ENCODE measurements at places on chromosomes 4 and X. TPM values are rescaled to one million over a fixed set of nuclear protein-coding genes. Genes with fewer than 3 reads are reported as not detected.

DNA sequence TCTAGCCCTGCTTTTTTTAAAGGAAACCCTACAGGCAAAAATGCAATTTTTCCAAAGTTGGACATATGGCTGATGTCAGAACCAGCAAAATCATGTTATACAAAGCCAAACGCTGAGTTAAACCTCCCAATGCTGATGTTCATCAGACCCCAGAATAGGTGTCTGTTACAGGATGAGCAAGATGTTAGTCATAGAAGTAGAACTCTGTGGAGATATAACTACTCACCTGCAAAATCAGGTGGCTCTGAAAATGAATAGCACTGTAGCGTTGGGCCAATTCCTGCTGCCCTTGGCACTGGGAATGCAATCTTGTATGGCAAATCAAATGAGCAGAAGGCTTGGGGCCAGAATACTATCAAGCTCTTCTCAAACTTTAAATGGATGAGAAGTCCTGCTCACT, 634.1 kb downstream of the RPA4 start:
- DNase-seq: no peak
- H3K4me3 ChIP-seq: no peak overlapping the region
- H3K27me3 ChIP-seq: peaks cover 3% of the 10 kb centered on the region
- no peaks in the 10 kb centered on the region for H3K4me1 ChIP-seq

DNA sequence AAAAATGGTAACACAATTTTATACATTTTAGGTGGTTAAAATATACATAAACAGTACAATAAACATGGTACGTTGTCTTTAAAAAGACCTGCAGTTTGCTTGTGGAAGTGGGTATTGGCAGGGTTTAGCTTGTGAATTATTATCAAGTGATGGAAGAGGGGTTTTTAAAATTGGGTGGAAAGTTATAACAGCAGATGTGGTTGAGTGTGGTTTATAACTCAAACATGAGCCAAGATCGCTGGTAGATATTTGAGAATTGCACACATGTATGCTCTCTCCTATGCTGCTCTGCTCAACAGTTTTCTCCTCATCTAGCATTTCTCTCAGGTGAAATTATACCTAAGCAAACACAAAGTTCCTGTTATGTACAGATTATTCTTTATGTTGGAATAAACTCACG, 14.0 kb downstream of the EPGN start:
- H3K4me3 ChIP-seq: no peak overlapping the region
- DNase-seq: no peak
- no peaks in the 10 kb centered on the region for H3K36me3 ChIP-seq
- H3K27ac ChIP-seq: no peak overlapping the region
- no peaks in the 10 kb centered on the region for H3K4me1 ChIP-seq

DNA sequence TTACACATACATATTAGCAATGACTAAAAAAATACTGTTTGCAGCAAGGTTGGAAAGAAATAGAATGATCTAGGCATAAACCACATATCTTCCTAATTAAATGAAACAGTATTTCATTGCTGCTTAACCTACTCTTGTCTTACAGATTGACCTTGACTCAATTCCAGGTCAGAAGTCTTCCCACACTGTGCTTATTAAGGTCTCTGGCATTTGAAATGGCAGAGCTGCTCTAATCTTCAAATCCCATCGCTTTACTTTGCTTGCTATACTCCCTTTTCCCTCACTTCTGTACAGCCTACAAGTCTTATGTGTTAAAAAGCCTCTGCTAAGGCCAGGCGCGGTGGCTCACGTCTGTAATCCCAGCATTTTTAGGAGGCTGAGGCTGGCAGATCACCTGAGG, 424.5 kb downstream of the RPA4 start:
- no peaks in the 10 kb centered on the region for H3K27me3 ChIP-seq
- H3K36me3 ChIP-seq: no peaks in the 10 kb centered on the region
- no peak overlapping the region for H3K4me3 ChIP-seq
- H3K27ac ChIP-seq: no peak overlapping the region

GRCh38 chr4:112201915-112202505, 29.6 kb upstream of the AP1AR start:
- no peaks in the 10 kb centered on the region for H3K27me3 ChIP-seq
- H3K4me1 ChIP-seq: no peaks in the 10 kb centered on the region
- DNase-seq: no peak

DNA sequence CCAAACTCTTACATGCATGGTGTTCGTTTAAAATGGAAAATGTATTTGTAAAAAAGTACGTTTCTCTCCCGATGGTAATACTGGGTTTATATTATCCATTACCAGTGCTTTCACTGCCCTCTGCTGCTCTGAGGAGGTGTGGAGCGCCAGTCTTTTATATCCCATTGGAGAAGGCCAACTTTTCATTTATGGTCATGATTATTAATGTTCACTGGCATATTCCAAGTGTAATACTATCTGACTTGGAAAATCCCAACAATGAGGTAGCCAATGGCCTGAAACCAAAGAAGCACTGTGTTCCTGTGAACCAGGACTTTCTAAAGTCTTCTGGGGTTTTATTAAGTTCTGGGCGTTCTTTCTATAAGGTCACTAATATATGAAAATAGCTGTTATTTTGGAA, 80.7 kb downstream of the SYNPO2 start:
- no peak overlapping the region for H3K4me3 ChIP-seq
- no peak overlapping the region for H3K27ac ChIP-seq
- no peaks in the 10 kb centered on the region for H3K27me3 ChIP-seq
- no peaks in the 10 kb centered on the region for H3K36me3 ChIP-seq

- no peaks in the 10 kb centered on the region for H3K36me3 ChIP-seq
- H3K4me3 ChIP-seq: no peak overlapping the region
- H3K27me3 ChIP-seq: no peaks in the 10 kb centered on the region
- H3K27ac ChIP-seq: no peak overlapping the region
- H3K4me1 ChIP-seq: no peaks in the 10 kb centered on the region
These were observed 725.4 kb upstream of the INTU start for GRCh38 chr4:126907389-126907788.

GRCh38 chr4:132488555-132488954, 660.5 kb upstream of the PCDH10 start:
- no peaks in the 10 kb centered on the region for H3K36me3 ChIP-seq
- H3K27ac ChIP-seq: no peak overlapping the region
- H3K27me3 ChIP-seq: no peaks in the 10 kb centered on the region
- no peaks in the 10 kb centered on the region for H3K4me1 ChIP-seq
- no peak overlapping the region for H3K4me3 ChIP-seq

GRCh38 chrX:23789386-23790154, 6.6 kb downstream of the SAT1 start:
- H3K4me3 ChIP-seq: no peak overlapping the region
- H3K36me3 ChIP-seq: no peaks in the 10 kb centered on the region
- no peaks in the 10 kb centered on the region for H3K4me1 ChIP-seq
- DNase-seq: no peak
- peaks cover 10% of the 10 kb centered on the region for H3K27me3 ChIP-seq

- H3K36me3 ChIP-seq: peaks cover 10% of the 10 kb centered on the region
- no peak overlapping the region for H3K4me3 ChIP-seq
- no peaks in the 10 kb centered on the region for H3K4me1 ChIP-seq
- DNase-seq: no peak
These were observed 60.4 kb downstream of the CD40LG start for GRCh38 chrX:136708348-136708747.

GRCh38 chr4:138749303-138749702, 266.3 kb upstream of the NOCT start:
- no peak overlapping the region for H3K4me3 ChIP-seq
- H3K36me3 ChIP-seq: no peaks in the 10 kb centered on the region
- H3K27ac ChIP-seq: no peak overlapping the region
- DNase-seq: no peak

DNA sequence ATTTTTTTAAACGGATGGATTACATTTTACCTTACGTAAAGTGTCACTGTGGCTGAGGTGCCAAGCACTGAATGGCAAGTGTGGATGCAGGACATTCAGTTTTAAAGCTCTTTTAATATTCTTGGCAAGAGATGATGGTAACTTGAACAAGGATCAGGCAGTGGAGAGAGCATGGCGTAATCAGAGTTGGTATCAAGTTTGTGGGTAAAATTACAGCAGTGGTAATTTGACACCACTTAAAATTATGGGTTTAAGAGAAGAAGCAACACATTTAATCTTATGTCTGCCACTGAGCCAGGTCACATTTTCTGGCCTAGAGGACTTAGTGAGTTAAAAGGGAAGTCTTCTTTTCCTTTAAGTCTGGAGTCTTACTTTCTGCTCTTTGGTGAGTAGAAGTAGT, 100.5 kb downstream of the NAA11 start:
- peak; percentile 10 for DNase-seq
- no peak overlapping the region for H3K27ac ChIP-seq
- H3K27me3 ChIP-seq: no peaks in the 10 kb centered on the region
- no peaks in the 10 kb centered on the region for H3K4me1 ChIP-seq

- no peaks in the 10 kb centered on the region for H3K27me3 ChIP-seq
- DNase-seq: peak; percentile 61
- no peak overlapping the region for H3K27ac ChIP-seq
- H3K4me3 ChIP-seq: no peak overlapping the region
These were observed 133.6 kb upstream of the GIMD1 start for GRCh38 chr4:106502106-106502699.

DNA sequence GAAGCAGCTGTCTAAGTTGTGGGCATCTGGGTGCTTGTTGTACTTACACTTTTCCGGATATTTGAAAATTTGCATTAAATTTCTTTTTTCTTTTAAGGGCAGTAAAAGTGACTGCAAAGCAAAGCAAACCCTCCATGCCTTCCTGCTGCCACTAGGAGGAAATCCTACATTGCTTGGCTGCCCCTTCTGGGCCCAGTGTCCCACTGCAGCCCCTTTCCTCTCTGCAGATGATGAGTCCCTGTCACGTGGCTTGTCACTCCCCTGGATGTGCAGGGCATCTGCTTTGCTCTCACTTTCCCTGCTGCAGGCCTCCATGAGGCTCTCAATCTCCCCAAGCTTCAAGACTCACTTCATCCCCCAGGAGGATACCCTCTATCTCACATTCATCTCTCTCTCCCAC, 12.7 kb downstream of the TSR2 start:
- no peak overlapping the region for H3K4me3 ChIP-seq
- DNase-seq: peak; percentile 16
- no peaks in the 10 kb centered on the region for H3K27me3 ChIP-seq
- peaks cover 23% of the 10 kb centered on the region for H3K36me3 ChIP-seq
- no peak overlapping the region for H3K27ac ChIP-seq
- H3K4me1 ChIP-seq: no peaks in the 10 kb centered on the region

- DNase-seq: no peak
- peaks cover 16% of the 10 kb centered on the region for H3K27me3 ChIP-seq
- H3K36me3 ChIP-seq: no peaks in the 10 kb centered on the region
- H3K4me3 ChIP-seq: no peak overlapping the region
- no peaks in the 10 kb centered on the region for H3K4me1 ChIP-seq
These were observed 37.7 kb upstream of the VMA21 start for GRCh38 chrX:151359341-151359740.

DNA sequence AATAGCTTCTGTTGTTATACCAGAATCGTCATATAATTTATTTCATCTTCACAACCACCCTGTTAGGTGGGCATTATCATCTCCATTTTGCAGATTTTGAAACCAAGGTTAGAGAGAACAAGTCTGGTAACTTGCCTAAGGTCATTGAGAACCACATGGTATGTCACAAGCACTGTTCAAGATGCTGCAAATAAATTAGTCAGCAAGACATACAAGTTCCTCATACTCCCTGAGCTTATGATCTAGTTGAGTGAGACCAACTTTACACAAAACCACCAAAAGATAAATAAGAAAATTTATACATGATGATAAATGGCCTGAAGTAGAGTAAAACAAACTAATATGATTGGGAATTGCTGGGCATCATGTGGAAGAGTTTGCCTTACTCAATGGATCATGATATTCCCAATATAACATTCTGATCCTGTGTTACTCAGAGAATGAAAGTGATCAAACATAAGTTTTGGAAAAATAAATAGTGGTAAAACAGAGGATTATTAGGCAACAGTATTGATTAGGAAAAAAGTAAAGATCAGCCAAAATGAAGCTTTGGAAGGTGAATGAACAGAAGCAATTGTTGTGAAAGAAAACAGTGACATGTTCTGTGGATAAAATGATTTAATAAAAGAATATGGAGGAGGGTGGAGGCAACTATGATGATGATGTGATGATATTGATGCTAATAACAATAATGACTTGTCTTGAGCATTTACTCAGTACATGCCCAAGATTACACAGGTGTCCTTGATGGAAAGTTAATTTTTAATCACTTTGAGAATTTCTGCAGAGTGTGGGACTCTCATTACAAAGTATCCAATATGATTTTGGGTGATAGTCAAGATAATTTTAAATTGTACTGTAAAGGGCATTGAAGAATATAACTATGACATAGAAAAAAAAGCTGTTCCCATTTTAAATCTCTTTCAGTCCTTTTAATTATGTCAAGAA, 34.1 kb upstream of the IL1RAPL1 start:
- H3K36me3 ChIP-seq: no peaks in the 10 kb centered on the region
- DNase-seq: no peak
- H3K4me1 ChIP-seq: no peaks in the 10 kb centered on the region
- no peak overlapping the region for H3K4me3 ChIP-seq

GRCh38 chr4:1447676-1448588, 41.7 kb upstream of the NKX1-1 start:
- H3K4me1 ChIP-seq: no peaks in the 10 kb centered on the region
- no peak for DNase-seq
- H3K36me3 ChIP-seq: no peaks in the 10 kb centered on the region
- no peak overlapping the region for H3K27ac ChIP-seq
- no peak overlapping the region for H3K4me3 ChIP-seq

- DNase-seq: no peak
- H3K27me3 ChIP-seq: no peaks in the 10 kb centered on the region
- H3K27ac ChIP-seq: no peak overlapping the region
These were observed 1345.5 kb downstream of the TECRL start for GRCh38 chr4:63063760-63064159.

DNA sequence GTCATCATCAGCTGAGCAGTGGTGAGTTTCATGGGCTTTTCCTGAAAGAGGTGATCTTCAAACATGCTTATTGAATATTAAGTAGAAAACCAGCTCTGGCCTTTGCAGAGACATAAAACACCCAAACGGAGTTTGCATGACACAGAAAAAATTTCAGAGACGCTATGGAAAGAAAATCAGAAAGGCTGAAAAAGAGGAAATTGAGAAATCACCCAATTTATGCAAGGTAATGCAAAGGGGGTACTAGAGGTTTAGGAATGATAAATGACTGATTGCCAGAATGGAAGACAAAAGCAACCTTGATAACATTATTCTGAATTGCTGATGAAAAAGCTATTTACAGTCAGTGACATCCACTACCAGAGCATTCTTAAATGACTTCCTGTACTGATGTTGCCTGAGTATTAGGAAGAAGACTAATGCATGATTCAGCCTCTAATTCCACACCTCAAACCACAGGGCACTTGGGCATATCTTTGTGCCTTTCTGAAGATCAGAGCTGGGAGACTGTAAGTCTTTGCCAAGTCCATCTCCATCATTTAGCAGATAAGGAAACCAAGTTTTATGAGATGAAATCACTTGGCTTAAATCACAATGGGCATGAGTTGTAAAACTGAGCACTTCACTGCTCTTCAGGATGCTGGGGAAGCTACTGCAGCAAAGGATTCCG, 565.7 kb downstream of the PPARGC1A start:
- H3K4me1 ChIP-seq: no peaks in the 10 kb centered on the region
- H3K4me3 ChIP-seq: no peak overlapping the region
- H3K27me3 ChIP-seq: no peaks in the 10 kb centered on the region

GRCh38 chrX:31139961-31140360, 68.1 kb upstream of the FTHL17 start:
- no peak overlapping the region for H3K27ac ChIP-seq
- no peak overlapping the region for H3K4me3 ChIP-seq
- no peak for DNase-seq

Gene SUV39H1
- 5.6 TPM for polyA plus RNA-seq

Gene YY2
- polyA plus RNA-seq: 1.4 TPM

Gene HAND2
- polyA plus RNA-seq: 9.2 TPM

Measured in muscle of leg (tissue), 16 donors.